Lung microvascular endothelial cell (primary cell): ENCODE measurements at places on chromosomes 6 and 20.

DNA sequence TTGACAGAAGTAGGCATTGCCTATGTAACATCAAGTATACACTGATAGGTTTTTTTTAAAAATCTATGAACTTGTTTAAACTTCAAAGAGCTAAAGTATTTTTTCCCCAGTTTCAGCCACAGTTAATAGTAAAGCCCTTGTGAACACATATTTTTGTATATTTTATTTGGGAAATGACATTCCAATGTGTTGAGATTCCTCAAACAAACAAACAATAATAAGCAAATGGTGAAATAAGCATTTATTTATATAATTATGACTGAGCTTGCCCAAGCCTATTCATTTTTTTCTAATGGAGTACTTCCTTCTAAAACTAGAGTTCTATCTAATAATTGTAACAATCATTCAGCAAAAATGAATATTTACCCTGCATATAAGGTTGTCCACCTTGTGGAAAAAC, 12.5 kb downstream of the SYCP2 start:
- no peak for DNase-seq

GRCh38 chr6:143529095-143529494, 17.6 kb upstream of the FUCA2 start:
- no peak for DNase-seq

- peak; percentile 16 for DNase-seq
These were observed 7.7 kb downstream of the MANBAL start for GRCh38 chr20:37297066-37297736.

DNA sequence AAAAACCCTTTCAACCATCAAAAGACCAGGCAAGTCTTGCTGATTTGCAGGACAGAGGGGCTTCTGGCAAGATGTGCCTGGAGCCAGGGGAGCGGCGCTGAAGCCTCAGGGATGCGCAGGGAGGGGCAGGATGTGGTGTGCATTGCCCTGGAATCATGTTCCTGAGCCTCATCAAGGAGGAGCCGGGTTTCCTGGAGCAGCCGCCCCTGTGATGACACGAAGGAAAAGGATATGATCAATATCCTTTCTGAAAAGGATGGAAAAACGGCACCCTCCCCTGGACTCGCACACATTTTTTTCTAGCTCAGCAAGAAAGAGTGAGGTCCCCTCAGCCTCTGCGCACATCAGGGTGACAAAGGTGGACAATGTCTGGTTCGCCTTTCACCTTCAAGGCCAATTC, 173.1 kb upstream of the SSTR4 start:
- peak; percentile 91 for DNase-seq

- DNase-seq = peak; percentile 17
These were observed 59.3 kb downstream of the CDC5L start for GRCh38 chr6:44446626-44447300.

- no peak for DNase-seq
These were observed 99.3 kb downstream of the UTRN start for GRCh38 chr6:144384427-144384826.

- DNase-seq = no peak
These were observed 417.0 kb upstream of the JAG1 start for GRCh38 chr20:11090751-11091150.

DNA sequence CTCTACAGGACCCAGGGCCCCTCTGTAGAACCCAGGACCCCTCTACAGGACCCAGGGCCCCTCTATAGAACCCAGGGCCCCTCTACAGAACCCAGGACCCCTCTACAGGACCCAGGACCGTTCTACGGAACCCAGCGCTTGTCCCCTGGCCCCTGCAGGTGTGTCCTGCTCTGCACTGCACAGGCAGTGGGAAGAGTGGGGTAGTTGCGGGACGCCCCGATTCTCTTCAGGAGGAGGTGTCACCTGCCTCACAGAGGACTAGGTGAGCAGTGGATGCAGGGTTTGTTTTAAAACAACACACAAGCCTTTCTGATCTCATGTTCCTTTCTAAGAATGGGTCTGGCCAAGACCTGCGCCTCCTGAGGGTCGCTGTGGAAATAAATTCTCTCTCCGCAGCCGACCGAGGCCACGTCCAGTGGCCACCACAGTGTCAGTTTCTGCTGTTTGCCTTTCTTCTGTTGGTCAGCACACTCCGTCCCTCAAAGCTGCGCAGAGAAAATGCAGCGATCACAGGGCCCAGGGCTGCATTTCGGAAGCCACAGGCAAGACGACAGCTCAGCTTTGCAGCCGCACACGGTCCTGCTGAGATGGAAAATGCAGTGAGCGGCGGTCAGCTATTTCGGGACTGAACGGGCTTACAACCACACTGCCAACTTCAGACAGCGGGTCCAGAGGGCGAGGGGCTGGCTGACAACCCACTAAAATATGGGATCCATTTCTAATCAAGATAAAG, 135.2 kb downstream of the DLL1 start:
- no peak for DNase-seq

DNA sequence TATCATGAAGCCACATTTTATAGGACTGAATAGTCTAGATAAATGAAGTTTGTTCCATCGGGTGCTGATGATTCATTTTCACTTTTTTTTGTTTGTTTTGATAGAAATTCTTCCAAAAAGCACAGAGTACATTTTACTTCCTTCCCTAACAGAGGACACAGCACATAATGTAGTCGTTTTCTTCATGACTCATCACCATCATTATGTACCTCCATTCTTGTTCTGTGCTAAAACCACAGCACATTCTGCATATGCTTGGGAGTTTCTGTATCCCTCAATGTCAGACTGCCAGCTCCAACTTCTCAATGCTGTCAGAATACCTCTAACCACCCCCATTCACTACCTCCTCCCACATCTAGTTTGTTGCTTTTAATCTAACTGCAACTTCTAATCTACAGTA, 1004.9 kb upstream of the ADGRB3 start:
- peak; percentile 90 for DNase-seq

GRCh38 chr20:35463455-35464300, 8.3 kb downstream of the CEP250 start:
- peak; percentile 82 for DNase-seq

- no peak for DNase-seq
These were observed 90.7 kb upstream of the PRDM1 start for GRCh38 chr6:105995391-105995865.

DNA sequence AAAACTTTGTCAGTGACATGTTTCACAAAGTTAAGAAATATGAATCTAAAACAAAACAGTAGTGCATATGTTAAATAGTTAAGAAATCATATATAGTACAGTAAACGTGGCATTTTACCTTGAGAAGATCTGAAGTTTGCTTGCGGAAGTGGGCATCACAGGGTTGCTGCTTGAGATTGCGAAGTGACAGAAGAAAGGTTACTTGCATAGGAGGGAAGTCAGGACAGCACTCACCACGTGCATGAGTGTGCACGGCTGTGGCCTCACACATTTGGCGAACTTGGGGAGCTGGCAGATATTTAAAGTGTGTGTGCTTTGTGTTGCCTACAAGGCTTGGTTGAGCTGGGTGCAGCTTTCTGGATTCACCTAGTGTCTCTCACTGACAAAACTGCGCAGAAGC, 431.5 kb upstream of the ARID1B start:
- DNase-seq = no peak

DNA sequence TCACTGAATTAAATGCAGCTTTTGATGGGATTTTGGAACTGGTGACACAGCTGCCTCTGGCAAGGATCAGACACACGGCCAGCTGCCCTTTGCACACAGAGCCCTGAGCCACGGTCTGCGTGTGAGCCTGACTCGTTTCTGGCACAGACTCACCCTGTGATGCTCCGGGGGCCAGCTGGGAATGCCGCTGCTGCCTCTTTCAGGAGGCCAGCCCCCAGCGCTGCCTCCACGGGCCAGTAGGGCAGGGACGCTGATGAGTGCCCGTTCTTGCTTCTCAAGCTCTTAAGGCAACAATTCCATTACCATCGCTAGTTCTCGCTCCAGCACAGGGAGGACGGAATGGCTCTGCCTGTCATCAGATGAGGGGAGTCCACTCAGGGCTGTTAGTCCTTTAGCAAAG, 61.6 kb downstream of the IRF4 start:
- DNase-seq = no peak

- DNase-seq = no peak
These were observed 22.7 kb upstream of the SCRT2 start for GRCh38 chr20:698276-698675.

DNA sequence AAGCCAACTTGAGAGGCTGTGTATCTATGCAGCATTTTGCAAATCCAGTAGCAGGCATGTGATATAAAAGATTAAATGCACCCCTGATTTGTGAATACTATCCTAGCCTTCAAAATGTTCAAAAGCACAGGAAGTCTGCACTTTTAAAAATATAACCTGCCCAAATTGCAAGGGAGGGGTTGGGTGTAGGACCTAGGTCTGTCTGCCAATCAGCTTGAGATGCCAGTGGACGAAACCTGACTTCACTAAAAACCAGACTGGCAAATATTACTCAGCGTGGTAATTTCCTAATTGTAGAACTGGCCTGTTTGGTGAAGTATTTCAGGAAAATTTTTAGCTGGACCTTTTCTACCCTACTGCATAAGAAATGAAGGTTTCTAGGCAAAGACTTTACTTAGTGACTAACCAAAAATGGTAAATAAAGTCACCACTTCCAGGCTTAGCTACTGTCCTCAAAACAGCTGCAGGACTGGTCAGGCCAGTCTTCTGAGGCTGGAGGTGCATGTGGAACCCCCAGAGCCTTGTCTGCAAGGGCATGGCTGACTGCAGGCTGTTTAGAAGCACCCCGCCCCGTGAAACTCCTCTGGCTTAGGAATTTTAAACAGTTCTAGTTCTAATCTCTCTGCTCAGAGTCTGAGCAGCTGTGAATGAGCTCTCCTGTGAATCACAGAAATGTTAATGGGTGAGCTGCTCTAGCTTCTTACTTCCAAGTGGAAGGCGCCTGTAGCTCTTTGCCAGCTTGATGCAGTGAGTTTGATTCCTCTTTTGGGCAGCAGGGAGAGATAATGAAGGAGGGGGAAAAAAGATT, 104.4 kb upstream of the ESR1 start:
- no peak for DNase-seq

DNA sequence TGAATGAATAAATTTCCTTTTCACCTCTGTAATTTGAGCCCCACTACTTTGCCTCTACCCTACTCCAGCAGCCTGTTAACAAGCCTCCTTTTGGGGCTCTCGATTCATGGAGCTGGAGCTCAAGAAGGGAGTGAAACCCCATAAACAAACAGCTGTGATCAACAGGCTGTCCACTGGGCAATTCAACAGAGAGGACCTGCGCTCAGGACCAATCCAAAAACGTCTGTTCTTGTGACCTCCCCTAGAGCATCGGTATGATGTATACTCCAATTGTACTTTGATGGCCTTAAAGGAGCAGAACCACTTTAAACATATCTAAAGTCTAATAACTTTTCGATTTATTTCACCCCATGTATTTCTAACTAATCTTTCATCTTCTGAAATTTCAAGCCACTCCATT, 37.4 kb downstream of the HIVEP2 start:
- no peak for DNase-seq

DNA sequence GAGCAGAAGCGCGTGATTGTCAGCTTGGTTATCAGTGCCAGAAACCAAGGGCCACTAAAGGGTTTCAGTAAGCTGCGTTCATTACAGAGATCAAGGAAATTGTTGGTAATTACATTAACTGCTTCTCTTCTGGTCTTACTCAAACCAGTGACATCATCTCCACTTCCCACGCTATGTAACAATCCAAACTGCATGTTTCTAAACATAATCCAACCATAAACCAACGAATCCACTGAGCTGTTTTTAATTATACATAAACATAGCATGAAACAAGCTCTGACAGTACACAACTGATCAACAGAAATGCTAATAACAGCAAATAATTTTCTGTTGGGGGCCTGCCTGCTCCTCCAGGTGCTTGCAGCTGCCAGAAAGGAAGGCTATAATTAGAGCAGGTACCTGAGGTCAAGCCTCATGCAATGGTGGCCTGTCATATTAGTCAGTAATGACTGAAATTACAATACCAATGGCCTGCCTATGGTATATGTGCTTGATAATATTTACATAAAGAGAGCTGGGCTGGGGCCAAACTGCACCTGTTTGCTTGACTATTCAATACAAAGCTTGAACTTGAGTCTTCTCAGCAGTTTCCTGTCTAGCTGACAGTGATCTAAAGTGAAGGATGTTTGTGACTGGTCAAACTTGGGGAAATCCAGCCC, 40.1 kb downstream of the ILRUN start:
- peak; percentile 53 for DNase-seq

GRCh38 chr20:25389858-25390537, 637 bp downstream of the ABHD12 start:
- DNase-seq = peak; percentile 19

DNA sequence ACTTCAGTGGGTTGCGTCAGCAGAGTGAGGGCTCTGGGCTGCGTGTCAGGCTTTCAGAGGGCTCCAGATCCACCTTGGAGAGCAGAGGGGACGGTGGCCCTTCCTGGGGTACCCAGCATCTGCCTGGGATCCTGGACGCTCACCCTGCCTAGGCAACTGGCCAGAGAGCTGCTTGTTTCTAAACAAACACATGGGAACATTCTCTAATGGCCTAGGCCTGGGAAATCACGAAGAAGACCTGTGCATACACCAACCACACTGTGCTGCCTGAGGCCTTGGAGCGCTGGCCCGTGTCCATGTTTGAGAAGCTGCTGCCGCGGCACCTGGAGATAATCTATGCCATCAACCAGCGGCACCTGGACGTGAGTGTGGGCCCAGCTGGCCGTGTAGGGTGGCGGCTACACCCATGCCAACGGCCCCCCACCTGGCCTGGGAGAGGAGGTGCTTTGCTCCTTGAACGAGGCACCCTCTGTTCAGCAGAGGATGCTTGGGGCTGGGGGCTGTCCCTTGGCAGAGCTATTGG, 32.2 kb downstream of the PYGB start:
- no peak for DNase-seq

DNA sequence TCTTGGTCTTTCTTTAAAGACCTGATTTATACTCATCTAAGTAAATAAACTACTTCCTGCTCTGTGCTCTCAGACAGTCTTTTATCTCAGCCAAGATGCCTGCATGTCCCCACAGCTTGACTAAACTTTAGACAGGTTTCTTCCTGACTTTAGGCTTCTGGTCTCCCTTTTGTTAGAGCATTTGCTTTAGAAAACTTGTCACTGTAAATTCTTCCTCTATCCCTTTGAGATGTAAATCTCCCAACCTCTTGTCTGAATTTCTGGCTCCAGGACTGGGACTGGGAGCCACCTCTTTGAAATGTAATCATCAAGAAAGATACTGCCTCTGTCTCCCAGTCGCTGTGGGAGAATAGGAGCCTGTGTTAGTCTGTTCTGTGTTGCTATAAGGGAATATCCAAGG, 739.9 kb downstream of the C6orf118 start:
- DNase-seq = no peak

- no peak for DNase-seq
These were observed 117.6 kb downstream of the MYLK4 start for GRCh38 chr6:2632976-2633584.

GRCh38 chr6:160428069-160428430, 79.9 kb downstream of the SLC22A3 start:
- DNase-seq = no peak

DNA sequence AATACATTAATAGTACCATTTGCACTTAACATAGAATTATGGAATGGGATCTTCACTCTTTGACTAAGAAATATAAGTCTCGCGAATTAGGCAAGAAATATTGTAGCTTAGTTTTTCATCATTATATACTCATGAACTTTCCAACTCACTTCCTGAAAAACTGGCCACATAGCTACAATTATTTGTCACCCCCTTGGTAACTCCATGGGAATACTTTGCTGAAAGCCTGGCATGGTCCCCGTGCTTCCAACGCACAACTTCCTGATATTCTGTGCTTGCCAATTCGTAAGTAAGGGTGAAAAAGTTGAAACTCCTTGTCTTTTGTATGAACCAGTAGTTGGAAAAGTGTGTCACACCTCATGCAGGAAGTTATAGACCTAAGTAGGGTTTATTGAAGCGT, 23.7 kb upstream of the HLA-DQA1 start:
- DNase-seq = no peak
